ENCODE measurements at places on chromosomes 6 and 20.
A peak's percentile ranks its signal among the peaks of the same experiment; 100 is the strongest.

GRCh38 chr6:37279366-37280134 is 21.6 kb upstream of the TMEM217 start:
- no peaks in the 10 kb centered on the region for H3K36me3 ChIP-seq
- no peaks in the 10 kb centered on the region for H3K27me3 ChIP-seq
- H3K27ac ChIP-seq: peak overlapping the region; percentile 94
- peak; percentile 90 for DNase-seq
- H3K4me1 ChIP-seq: peaks cover 84% of the 10 kb centered on the region

DNA sequence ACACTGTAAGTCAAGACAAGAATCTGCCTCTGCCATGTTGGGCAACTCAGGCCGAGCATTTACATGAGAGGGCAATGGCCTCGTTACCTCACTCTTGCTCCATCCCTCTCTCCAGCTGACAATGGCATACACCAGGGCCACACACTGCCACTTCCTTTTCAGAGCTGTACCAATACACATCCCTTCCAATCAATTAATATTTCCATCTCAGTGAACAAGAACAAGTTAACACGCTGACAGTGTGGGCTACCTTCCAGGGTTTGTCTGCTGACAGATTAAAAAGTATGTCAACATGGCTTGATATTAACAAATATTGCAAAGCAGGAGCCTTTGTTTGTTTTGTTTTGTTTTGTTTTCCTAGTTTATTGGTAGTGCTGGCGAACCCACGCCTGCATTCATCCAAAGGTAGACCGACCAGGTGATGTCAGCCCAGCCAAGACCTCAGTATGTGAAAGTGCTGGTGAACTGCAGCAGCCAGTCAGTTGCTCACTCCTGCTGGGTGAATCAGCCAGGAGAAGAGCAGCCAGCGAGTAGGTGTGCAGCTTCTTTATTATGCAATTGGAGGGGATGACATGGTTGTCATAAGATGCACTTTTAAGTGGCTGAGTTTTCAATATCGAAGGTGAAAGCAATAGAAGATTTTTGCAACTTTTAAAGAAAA is 487.3 kb upstream of the JARID2 start:
- no peaks in the 10 kb centered on the region for H3K27me3 ChIP-seq
- no peaks in the 10 kb centered on the region for H3K36me3 ChIP-seq
- H3K27ac ChIP-seq: no peak overlapping the region
- DNase-seq: no peak
- no peak overlapping the region for H3K4me3 ChIP-seq

- no peaks in the 10 kb centered on the region for H3K4me1 ChIP-seq
- H3K27me3 ChIP-seq: no peaks in the 10 kb centered on the region
- no peak overlapping the region for H3K27ac ChIP-seq
- no peaks in the 10 kb centered on the region for H3K36me3 ChIP-seq
- DNase-seq: peak; percentile 42
- H3K4me3 ChIP-seq: no peak overlapping the region
Observed at GRCh38 chr20:51372176-51372803, 170.2 kb downstream of the NFATC2 start.

DNA sequence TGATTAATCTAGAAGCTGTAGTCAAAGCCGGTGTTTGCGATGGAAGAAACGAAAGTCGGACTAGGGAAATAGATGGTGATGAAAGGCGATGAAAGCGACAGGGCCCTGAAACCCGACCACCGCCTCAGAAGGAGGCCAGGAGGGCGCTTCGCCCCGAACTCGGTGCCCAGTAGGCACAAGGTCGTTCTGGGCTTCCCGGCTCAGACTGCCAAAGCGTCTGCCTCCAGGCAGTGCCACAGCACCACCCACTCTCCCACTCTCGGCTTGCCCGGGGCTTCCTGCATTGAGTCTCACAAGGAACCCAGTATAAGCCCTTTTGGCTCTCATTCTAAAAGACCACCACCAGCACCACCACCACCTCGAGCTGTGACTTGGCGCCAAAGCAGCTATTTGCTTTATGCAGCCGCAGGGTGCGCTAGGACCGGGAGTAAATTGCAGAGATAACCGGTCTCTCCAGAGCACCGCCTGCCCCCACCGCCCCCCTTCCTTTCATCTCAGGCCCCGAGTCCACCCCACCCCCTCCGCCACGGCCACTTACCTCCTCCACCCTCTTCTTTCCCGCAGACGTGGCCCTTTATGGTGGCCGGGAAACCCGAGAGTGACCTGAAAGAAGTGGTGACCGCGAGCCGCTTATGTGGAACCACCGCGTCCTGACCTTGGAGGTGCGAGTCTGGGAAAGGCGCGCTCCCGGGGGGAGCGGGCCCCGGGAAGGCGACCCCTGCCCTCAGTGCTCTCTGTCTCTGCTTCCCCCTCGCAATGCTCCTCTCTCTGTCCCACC is 2.4 kb downstream of the TCF21 start:
- H3K27ac ChIP-seq: peak overlapping the region; percentile 17
- no peaks in the 10 kb centered on the region for H3K36me3 ChIP-seq
- peaks cover 41% of the 10 kb centered on the region for H3K27me3 ChIP-seq
- H3K4me1 ChIP-seq: peaks cover 8% of the 10 kb centered on the region
- peak overlapping the region; percentile 62 for H3K4me3 ChIP-seq

- no peaks in the 10 kb centered on the region for H3K36me3 ChIP-seq
- H3K4me1 ChIP-seq: no peaks in the 10 kb centered on the region
- no peak for DNase-seq
Observed at GRCh38 chr6:169101036-169101805, 152.4 kb downstream of the THBS2 start.

DNA sequence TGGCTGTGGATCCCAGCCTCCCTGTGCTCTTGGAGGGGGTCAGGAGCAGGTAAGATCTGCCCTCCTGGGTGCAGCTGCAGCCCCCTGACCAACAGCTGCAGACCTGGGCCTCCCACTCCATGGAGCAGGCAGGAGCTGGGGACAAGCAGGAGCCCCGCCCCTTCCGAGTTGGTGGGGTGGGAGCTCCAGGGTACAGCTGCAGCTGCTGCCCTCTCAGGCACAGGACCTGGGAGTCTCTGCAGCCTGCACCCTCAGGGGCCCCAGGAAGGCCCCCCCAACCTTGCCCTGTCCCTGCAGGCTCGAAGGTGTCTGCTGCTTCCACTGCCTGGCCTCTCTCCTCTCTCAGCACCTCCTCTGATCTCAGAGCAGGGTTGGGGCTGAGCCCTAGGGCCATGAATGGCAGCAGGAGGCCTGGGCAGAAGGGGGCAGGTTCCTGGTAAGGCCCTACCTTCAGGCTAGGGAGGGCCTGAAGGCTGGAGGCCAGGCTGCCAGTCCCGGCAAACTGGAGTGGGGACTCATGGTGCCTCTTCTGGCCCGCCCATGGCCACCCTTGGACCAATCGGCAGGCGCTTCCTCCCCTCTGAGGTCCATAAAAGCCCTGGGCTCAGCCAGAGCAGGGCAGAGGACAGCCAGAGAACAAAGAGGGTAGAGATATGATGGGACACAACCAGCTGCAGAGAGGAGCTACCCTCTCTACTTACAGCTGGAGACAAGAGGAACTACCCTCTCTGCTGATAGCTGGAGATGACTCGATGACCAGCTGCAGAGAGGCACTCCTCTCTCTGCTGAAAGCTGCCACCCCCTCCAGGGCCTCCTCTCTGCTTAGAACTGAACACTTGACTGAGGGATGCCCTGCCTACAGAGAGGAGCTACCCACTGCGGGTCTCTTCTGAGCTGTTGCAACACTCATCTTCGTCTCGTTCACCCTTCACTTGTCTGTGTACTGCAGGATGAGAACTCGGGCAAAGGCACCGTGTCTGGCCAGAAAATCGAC is 7.8 kb upstream of the PACSIN1 start:
- no peak overlapping the region for H3K4me3 ChIP-seq
- H3K27me3 ChIP-seq: no peaks in the 10 kb centered on the region
- no peaks in the 10 kb centered on the region for H3K36me3 ChIP-seq

- H3K4me3 ChIP-seq: no peak overlapping the region
- H3K27ac ChIP-seq: no peak overlapping the region
- no peaks in the 10 kb centered on the region for H3K27me3 ChIP-seq
- no peak for DNase-seq
- no peaks in the 10 kb centered on the region for H3K36me3 ChIP-seq
Observed at GRCh38 chr6:154249499-154250298, 106.9 kb downstream of the IPCEF1 start.

DNA sequence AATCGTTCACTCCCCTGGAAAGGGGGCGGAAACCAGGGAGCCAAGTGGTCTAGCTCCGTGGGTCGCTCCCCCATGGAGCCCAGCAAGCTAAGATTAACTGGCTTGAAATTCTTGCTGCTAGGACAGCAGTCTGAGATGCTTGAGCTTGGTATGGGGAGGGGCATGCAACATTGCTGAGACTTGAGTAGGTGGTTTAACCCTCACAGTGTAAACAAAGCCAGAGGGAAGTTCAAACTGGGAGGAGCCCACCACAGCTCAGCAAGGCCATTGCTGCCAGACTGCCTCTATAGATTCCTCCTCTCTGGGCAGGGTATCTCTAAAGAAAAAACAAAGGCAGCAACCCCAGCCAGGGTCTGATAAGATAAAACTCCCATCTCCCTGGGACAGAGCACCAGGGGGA is 43.2 kb downstream of the COL21A1 start:
- no peak overlapping the region for H3K4me3 ChIP-seq
- no peaks in the 10 kb centered on the region for H3K36me3 ChIP-seq
- DNase-seq: no peak
- no peaks in the 10 kb centered on the region for H3K27me3 ChIP-seq
- H3K27ac ChIP-seq: no peak overlapping the region
